Lung microvascular endothelial cell (primary cell): ENCODE measurements at places on chromosomes 16 and 17. TPM values are rescaled to one million over a fixed set of nuclear protein-coding genes. Genes with fewer than 3 reads are reported as not detected.

GRCh38 chr17:4134721-4135120 lies 8.1 kb downstream of the ZZEF1 start:
- no peak for DNase-seq

GRCh38 chr17:34886831-34887230 lies 74.4 kb downstream of the CCT6B start:
- DNase-seq = no peak

- no peak for DNase-seq
Measured at GRCh38 chr16:82886146-82886545, 259.4 kb downstream of the CDH13 start.

The TEKT3 gene
- not detected in 2 replicates for total RNA-seq

GRCh38 chr16:74888232-74888862 lies 96.6 kb downstream of the WDR59 start:
- no peak for DNase-seq

GRCh38 chr16:52568983-52569690 lies 22.2 kb upstream of the TOX3 start:
- DNase-seq = no peak

DNA sequence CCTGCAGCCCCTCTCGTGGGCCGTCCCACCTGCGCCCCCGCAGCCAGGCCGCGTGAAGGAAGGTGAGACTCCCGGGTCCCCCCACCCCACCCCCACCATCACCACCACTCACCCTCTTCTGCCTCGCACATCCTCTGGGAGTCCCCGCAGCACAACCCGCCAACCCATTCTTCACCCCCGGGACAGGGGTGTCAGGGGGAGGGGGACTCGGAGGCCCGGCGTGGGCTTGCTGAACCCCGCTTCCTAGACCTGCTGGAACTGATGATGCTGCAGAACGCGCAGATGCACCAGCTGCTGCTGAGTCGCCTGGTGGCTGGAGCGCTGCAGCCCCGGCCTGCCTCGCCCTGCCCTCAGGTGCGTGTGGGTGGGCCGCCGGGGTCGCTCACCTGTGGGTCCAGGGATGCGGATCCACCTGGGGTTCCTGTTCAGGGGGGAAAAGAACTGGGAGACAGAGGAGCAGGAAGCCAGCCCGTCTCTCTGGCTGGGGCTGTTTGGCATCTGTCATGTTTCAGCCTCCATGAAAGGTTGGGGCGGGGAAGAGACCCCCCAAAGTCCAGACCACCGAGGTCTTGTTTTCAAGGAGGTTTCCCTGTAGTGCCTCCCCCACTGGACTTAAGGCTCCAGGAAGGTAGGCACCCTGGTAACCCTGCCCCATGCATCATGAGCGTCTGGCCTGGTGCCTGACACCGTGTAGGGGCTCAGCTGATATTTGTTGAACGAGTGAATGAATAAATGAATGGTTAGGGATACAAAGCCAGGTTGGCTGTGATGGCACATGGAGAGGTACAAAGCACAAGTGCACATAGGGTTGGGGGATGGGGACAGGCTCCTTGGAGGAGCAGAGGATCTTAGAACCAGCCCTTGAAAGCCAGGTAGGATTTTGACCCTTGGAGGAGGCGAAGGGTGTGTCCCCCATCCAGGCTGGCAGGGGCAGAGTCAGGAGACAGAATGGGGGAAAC lies 849 bp downstream of the PRR29 start:
- no peak for DNase-seq
